NCI-H1092 treated with DMSO at 0.1 percent for 48 hours (cell line): ENCODE measurements at places on chromosomes 12 and 14.

DNA sequence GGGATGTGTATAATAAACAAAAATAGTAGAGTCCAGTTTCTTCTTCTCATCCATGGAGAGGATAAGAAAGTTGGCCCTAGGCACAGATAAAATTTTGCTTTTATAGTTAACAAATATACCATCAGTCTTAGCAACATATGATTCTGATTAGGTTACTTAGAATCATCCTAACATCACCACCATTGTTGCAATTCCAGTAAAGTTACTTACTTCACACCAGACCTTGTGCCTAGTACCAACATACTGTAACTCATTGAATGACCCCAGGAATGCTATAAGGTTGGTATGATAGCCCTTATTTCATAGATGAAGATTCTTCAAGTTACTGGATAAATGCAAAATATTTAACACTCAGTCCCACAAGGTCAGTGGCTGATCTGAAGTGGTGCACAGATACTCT lies 183.8 kb upstream of the ATP2B1 start:
- no peak for DNase-seq

GRCh38 chr12:32647275-32647674 lies 31.8 kb upstream of the DNM1L start:
- no peak for DNase-seq

DNA sequence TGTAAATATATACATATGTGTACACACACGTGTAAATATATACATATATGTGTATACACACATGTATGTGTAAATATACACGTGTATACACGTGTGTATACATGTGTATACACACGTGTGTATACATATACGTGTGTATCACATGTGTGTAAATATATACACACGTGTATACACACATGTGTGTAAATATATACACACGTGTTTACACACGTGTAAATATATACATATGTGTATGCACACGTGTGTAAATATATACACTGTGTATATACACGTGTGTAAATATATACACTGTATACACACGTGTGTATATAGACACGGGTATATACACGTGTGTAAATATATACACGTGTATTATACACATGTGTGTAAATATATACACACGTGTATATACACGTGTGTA lies 71.7 kb downstream of the RPAP3 start:
- no peak for DNase-seq

- no peak for DNase-seq
Observed at GRCh38 chr12:131834798-131835615, 6.8 kb downstream of the MMP17 start.
